CD4-positive, alpha-beta T cell treated with Interleukin-15 for 4 hours (primary cell): ENCODE measurements at places on chromosomes 6 and 20.

DNA sequence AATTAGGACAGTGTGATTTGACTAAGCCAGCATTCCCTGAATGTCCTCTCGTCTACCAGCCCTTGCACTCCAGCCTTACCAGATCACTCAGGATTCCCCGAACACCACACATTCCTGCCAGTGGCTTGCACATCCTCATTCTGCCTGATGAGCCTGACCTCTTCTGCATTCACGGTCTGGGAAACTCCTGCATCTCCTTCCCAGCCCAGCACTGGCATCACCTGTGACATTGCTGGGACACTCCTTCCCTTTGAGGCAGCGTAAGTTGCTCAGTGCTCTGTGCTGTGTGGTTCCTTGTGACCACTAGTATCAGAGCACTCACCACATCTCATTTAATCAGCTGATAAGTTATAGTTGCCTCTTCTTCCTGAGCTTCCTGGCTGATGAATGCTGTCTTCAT, 17.3 kb downstream of the NCOA7 start:
- DNase-seq = no peak

GRCh38 chr6:15247500-15248450, 1.9 kb downstream of the JARID2 start:
- DNase-seq = peak; percentile 57

GRCh38 chr6:4084444-4085331, 5.8 kb upstream of the FAM217A start:
- DNase-seq = no peak

GRCh38 chr6:137845460-137845859, 21.6 kb upstream of the TNFAIP3 start:
- no peak for DNase-seq

GRCh38 chr6:169940481-169941271, 189.3 kb downstream of the ERMARD start:
- no peak for DNase-seq

DNA sequence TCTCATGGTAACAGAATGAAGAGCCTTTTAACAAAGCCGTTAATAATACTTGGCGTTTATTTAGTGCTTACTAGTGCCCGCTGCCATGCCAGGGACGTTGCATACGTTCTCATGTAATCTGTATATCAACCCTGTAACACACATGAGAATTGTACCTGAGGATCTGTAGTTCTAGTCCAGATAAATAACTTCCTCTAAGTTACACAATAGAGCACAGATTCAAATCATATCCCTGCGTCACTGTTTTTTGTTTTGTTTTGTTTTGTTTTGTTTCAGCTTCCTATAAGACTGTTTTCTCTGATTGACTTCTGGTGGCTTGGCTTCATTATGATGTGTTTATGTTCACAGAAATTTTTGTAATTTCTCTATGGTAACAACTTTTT, 553 bp downstream of the ZSCAN16 start:
- DNase-seq = no peak

- peak; percentile 79 for DNase-seq
These were observed 3.9 kb upstream of the ZNF831 start for GRCh38 chr20:59159493-59160376.

- DNase-seq = no peak
These were observed 38.5 kb downstream of the EPB41L2 start for GRCh38 chr6:131024565-131024964.

- no peak for DNase-seq
These were observed 130.6 kb downstream of the BMP7 start for GRCh38 chr20:57135875-57136274.

- DNase-seq = no peak
These were observed 57.6 kb upstream of the JAG1 start for GRCh38 chr20:10731190-10731965.

DNA sequence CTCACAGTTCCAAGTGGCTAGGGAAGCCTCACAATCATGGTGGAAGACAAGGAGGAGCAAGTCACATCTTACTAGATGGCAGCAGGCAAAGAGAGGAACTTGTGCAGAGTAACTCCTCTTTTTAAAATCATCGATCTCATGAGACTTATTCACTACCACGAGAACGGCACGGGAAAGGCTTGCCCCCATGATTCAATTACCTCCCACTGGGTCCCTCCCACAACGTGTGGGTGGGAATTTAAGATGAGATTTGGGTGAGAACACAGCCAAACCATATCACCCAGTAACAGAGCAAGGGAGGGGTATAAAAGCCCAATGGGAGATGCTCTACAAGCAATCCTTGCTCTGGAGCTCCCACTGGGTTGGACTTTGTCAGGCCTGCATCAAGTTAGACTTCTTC, 80.4 kb downstream of the JPH2 start:
- DNase-seq = no peak

- no peak for DNase-seq
These were observed 212.6 kb downstream of the CLIC5 start for GRCh38 chr6:45803071-45803470.

GRCh38 chr6:154356690-154357089, at the start of gene IPCEF1:
TSS of gene IPCEF1 (minus strand) at chr6:154356803. CDS start at chr6:154265947, 90,856 bp downstream.
- no peak for DNase-seq

DNA sequence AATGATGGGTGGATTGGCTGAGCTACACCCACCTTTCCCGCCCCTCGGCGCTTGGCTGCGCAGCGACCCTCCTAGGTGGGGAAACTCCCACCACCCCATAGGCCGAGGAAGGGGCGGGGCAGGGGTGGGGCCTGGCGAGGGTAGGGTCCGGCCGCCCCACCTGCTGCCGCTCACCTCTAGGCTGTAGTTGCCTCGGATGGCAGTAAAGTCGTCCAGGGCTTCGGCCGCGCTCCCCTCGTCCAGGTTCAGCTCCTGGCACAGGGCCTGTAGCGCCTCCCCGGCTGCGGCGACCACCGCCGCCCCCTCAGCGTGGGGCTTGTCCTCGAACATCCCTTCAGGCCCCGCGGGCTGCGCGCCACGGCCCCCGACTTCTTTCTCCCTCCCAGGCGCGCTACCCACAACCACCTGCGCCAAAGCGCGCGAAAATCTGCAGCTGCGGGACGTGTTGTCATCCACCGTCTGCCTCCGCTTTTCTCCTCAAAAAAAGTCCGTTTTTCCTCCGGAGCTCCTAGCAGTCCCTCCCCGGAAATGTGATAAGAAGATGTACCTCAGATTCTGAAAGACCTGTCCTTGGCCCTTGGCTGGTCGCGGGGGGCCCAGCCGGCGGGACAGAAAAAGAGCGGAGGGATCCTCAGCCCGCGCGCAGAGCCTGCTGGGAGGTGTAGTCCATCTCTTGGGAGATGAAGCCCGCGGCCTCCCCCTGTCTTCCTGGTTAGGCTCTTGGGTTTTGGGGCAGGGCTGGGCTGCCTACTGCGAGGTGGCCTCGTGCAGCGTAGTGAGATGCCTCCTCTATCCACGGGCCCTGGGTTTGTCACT, at the start of gene RBL1:
Gene RBL1 (minus strand): TSS at position 399 of the 816 bp plus-strand sequence. CDS start 69 bp downstream, at position 330.
- DNase-seq = peak; percentile 85

DNA sequence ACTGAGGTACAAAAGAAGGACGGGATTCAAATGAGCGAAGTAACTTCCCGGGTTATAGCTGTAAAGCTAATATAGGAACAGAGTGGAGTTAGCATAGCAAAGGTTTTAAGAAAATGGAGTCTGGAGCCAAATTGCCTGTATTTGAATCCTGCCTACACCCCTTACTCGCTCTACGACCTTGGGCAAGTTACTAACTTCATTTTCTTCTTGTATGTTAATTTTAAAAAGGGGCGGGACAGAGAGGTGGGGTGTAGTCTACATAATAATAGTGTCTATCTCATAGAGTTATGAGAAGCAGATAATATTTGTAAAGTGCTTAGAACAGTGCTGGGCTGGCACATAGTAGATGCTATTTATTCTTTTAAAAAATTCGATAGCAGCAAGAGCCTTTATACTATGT, 705 bp downstream of the ZSCAN23 start:
- DNase-seq = no peak

DNA sequence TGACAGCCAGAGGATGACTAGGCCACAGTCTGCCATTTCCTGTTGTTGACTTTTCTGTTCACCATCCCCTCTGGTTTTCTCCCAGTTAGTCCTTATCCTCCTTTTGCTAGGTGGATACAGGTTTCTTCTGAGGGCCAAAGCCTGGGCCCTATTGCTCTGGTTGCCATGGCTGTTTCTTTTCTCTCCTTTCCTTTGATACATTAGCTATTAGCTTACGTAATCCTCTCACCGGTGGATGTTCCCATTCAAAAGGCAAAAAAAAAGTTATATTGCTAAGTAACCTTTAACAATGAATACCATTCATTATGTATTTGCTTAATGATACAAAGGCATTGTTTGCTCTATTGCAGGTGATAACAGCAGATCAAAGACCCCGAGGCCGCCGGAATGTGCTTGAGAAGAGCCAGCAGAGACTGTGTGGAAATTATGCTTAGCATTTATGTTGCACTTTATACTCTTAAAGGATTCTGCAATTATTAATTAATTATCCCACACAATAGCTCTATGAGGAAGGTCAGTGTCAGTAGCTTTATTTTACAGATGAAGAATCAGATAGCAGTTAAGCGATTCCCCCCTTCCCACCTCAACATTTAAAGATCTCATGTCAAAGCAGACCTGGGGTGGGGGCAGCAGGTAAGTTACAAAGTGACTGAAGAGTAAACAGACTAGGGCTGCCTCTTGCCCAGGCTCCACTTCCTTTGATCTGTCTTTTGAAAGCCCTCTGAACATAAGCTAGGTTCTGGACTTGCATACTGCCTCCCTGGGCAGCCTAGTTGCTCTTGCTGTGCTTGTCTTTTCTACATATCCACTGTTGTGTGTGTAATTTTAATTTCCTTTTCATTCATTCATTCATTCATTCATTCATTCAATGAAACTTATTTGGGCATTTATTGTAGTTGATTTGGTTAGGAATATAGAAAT, 14.5 kb upstream of the TFB1M start:
- DNase-seq = no peak

DNA sequence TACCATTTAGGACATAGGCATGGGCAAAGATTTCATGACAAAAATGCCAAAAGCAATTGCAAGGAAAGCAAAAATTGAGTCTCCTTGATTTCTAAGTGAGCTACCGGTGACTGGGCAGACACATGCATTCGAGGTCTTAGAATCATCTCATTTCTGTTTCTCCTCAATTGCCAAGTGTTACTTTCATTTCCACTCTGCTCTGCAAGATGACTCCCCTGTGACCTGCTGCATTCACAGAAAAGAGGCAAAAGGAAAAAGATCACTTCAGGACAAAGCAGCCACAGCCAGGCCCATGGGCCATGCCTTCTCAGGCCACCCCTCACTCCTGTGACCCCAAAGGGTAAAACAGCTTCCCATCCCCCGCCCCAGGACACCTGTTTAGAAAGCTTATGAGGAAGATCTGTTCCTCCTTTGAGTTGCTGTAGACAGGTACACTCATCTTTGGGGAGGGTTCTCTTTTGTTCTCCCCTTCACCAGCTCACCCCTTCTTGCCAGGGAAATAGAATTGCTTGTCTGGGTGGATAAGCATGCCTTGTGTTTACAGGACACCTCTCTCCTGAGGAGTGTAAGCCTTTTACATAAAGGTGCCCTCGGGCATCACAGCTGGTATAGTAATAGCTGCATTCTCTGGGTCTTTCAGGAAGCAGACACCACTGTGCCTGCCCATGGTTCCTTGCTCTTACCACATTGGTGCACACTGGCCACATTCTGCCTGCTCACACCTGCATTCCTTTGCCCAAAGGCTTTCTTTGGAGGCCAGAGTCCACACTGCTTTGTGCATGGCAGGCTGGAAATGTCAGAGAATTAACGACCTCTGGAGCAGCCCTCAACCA, 105.0 kb downstream of the SLC24A3 start:
- DNase-seq = no peak

DNA sequence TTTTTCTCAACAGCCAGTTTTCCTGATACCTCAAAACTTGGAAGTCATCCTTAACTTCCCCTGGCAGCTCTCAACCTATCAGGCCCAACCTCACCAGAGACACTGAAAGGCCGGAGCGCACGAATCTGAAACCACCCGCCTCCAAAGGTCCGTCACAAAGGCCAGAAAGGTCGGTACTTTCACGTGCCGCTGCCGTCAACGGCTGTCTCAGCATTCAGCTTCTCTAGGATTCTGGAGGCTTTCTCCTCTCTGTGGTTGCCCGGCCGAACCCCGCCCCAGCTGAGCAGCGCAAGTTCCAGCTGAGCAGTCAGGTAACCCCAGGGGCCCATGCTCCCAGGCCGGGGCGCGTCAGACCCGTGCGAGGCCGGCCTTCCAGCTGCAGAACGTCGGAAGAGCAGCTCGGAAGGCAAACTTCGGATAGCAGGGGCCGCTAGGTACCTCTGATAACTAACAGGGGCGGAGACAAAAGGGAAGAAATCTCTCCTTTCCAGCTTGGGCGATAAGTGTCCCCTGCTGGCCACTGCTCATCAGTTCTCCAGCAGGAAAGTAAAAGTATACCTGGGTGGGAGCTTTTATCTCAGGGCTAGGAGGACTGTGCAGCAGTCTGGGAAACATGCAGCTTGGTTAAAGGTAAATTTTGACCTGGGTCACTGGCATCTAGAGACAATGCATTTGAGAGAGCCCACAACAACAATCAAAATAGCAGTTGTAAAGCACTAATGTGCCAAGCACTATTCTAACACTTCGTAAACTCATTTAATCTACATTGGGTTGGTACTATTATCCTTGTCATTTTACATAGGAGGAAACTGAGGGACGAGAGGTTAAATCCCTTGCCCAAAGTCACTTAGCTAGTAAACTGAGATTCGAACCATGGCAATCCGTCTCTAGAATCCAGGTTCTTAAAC, 16.1 kb downstream of the ZSCAN12 start:
- DNase-seq = peak; percentile 26

GRCh38 chr6:31572041-31572911, at the start of gene LTA:
TSS of gene LTA (plus strand) at chr6:31572289. CDS start at chr6:31572743, 454 bp downstream.
- DNase-seq = peak; percentile 90

- no peak for DNase-seq
These were observed 112.3 kb upstream of the RPS6KA2 start for GRCh38 chr6:166739117-166739975.

DNA sequence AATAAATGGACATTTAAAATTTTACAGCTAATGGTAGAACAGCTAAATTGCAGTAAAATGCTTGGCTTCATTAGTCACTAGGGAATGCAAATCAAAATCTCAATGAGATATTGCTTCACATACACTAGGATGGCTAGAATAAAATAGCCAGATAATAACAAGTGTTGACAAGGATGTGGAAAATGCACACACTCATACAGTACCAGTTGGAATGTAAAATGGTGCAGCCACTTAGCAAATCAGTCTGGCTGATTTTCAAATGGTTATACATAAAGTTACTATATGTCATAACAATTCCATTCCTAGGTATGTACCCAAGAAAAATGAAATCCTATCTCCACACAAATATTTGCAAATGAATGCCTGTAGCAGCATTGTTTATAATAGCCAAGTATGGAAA, 452.1 kb downstream of the HDGFL1 start:
- DNase-seq = no peak

- no peak for DNase-seq
These were observed 365.2 kb upstream of the JARID2 start for GRCh38 chr6:14880677-14881076.

- DNase-seq = no peak
These were observed 26.8 kb downstream of the PPP1R14C start for GRCh38 chr6:150169609-150170008.

GRCh38 chr6:39664173-39664572, 61.0 kb downstream of the KIF6 start:
- no peak for DNase-seq

DNA sequence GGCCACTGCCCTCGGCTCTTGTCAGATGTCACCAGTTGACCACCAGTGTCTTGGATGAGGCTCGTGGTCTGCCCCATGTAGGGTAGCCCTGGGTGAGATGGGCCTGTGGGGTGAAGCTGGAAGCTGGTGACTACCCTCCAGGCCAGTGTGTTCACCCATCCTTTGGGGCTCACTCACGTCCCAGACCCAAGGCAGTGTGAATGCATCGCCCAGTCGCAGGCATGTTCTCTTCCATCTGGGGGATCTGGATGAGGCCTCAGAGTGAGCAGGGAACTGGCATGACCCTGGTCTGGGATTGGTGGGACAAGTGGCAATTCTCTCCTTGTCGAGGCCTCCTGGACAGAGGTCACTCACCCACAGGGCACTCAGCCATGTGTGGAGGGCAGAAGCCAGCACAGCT, 120.1 kb upstream of the PHACTR3 start:
- DNase-seq = no peak
